ENCODE measurements at places on chromosomes 5 and 9.

DNA sequence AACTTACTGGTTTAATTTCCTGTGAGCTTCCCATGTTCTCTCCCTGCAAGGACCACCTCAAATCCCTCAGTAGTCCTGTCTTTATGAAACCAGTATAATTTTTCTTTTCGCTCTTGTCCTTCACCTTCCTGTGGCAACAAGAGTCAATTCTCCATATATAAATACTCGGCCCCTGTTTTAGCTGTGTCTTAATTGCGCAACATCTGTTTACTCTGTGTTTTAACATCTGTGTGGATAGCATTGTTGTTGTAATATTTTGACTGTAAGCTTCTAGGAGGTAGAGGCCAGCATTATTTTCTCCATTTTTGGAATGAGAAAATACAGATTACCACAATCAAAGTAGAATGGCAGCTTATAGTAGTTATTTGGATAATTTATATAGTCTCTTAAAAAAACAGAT lies 30.2 kb upstream of the CDKN2B start:
- no peak for DNase-seq

DNA sequence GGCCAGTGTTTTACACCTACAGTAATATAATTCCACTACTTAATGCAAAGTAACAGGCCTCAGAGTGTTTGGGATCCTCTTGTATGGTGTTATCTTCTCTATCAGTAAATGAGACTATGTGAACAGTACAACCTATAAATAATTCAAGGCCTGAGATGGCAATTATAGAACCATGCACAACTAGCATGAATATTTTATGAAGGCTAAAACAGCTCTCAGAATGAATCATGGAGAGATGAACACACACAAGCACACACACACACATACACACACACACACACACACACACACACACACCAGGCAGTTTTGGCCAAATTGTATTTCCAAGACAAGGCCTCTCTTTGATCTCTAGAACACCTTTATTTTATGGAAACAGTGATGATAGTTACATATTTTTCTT lies 224.9 kb downstream of the EBF1 start:
- no peak for DNase-seq

DNA sequence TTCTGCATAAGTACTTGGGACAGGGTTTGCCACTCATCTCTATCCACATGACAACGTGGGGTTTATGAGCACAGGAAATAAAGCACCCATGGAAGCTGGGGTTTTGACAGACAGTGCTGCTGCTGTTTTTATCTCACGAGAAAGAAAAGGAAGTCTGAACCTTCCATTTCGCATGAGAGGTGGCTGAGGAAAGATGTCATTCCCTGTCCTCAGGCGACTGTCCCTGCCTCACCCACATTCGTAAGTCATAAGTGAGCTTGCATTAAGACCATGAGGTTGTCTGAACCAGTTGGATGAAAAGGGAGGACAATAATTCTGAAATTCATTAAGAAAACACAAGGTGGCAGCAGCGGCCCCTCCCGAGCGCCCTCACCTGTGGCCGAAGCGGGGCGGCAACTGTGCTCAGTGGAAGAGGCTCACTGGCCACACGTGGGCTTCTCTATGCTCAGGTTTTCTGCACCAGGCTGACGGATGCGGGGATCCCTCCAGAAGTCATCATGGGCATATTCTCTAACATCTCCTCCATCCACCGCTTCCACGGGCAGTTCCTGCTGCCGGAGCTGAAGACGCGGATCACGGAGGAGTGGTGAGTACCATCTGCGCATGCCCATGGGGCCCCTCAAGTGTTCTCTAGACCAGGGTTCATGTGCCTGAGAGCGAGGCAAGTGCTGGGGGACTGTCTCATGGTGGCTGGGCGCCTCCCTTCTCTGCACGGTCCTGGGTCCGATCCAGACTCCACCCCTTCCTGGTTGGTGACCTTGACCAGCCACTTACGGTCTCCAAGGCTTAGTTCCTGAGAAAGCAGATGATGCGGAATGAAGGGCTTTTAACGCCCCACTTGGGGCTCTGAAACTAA lies 54.7 kb upstream of the SUSD3 start:
- DNase-seq: peak; percentile 64

DNA sequence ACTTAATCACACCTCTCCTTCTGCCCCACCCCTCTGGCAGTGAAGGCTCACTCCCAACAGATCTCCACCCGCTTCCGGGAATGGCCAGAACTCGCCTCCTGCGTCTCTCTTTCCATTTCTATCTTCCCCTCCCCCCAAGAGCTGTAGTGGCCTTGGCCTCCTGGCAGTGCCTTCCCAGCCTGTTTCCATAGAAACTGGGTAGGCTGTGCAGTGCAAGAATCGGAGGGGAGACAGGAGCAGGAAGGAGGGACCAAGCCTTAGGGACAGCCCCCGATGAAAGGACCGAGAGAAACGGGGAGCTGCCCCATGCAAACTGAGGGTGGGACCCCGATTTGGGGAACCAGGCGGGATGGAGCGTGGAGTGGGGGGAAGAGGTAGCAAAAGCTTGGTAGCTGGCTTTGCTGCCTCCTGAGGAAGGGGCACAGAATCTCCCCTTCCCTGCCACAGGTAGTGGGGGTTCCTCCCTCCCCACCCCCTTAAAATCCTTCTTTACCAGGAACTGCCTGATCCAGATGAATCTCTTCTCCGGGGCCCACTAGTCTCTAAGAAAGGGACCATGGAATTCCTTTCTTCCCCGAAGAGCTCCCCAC lies 4.5 kb upstream of the PCDH1 start:
- no peak for DNase-seq

DNA sequence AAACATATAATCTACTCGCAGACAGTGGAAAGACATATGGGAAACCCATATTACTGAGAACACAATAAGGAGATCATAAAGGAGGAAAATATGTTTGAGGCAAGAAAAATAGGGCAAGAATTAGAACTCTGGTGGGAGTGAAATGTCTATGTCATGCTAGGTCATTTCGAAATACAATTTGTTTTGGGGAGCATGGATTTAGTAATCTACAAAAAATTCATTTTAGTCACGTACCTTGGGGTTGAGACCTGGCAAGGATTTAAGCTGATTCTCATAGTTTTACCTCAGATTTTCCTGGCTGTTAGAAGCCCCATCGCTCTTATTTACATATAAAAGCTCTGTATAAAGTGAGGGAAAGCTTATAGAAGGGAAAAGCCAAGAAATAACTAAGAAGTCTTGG lies 11.5 kb upstream of the CSNK1G3 start:
- DNase-seq: no peak

DNA sequence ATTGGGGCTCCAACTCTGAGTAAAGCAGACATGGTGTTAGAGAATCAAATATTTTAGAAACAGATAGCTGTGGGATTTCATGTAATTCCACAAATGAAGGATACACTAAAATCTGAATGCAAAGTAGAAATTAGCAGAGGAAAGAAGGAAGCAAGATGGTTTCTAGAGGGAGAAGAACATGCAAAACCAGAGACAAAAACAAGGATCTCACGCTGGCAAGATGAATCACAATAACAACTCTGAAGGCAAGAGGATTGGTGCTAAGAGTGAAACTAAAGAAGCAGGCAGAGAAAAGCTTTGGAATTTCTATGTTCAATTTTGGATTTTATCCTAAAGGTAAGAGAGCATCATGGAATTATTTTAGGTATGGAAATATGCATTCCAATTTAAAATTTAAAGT lies 857.2 kb upstream of the COX7C start:
- no peak for DNase-seq

DNA sequence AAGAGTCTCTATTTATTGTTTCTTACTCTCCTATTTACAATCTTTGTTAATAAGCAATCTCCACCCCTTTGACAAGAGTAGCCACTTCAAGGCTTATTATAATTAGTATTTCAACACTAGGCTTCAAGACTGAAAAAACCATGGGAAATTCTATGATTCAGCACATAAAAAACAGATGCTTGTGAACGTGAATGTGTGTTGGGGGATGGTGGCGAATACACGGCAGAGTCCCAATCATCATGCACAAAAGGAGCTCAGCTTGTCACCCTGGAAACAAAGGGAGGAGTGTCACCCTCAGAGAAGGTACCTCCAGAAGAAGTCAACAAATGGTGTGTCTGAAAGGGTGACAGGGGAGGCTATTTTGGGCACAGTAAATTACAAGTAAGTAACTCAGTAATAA lies 157.2 kb upstream of the RETREG1 start:
- DNase-seq: no peak

DNA sequence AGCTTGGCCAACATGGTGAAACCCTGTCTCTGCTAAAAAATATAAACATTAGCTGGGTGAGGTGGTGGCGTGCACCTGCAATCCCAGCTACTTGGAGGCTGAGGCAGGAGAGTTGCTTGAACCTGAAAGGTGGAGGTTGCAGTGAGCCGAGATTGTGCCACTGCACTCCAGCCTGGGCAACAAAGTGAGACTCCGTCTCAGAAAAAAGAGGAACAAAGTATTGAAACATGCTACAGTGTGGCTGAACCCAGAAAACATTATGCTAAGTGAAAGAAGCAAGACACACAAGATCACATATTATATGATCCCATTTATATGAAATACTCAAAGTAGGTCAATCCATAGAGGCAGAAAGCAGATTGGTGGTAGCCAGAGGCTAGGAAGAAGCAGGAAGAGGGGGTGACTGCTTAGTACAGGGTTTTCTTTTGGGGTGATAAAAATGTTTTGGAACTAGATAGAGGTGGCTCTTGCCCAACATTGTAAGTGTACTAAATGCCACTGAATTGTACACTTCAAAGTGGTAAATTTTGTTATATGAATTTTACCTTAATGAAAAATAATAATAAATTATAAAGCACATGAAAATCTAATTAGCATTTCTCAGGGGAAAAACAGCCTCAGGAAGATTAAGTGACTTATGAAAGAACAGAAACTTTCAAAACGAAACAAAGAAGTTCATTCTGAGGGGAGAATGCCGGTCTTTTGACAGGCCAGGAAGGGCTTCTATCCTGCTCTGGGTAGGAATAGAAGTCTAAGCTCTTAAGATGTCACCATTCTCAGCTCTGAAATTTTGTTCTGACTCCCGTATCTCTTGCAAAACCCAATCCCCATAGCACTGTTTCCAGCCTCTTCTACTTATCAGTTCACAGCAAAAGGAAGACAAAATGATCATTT lies 161.1 kb upstream of the TBCA start:
- DNase-seq: no peak

DNA sequence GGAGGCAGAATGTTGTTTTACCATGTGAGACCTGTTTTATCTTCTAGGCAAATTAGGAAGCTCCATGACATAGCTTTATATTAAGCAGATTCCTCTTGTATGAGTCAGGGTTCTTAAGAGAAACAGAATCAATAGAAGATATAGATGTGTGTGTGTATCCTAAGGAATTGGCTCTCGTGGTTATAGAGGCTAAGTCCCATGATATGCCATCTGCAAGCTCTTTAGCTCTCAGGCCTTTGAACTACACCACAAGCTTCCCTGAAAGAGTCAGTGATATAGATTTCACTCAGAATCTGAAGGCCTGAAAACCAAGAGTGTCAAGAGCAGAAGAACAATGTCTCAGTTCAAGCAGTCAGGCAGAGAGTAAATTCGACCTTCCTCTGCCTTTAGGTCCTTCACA lies 365.8 kb upstream of the ZNF608 start:
- no peak for DNase-seq

DNA sequence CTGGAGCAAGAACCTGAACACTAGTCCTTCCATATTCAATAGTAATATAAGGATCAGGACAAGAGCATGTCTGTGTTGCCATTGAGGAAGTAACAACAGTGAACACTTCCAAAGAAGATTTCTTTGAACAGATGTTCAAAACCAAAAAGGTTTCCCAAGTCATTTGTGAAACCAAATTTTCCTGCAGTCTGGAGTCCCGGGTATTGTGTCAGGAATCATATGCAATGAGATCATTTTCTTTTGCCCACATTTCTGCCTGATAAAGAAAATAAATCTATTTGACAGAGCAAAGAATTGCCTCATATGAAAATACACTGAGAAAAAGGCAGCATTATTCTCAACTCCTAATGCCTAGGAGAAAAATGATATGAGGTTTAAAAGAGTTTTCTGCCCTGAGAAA lies 151.7 kb downstream of the SNX18 start:
- DNase-seq: no peak

- DNase-seq: no peak
Observed at GRCh38 chr5:39102684-39103155, 28.5 kb upstream of the RICTOR start.

GRCh38 chr5:110899566-110900412 lies 161.0 kb downstream of the SLC25A46 start:
- no peak for DNase-seq

GRCh38 chr9:111914749-111915424 lies 18.3 kb downstream of the UGCG start:
- no peak for DNase-seq

DNA sequence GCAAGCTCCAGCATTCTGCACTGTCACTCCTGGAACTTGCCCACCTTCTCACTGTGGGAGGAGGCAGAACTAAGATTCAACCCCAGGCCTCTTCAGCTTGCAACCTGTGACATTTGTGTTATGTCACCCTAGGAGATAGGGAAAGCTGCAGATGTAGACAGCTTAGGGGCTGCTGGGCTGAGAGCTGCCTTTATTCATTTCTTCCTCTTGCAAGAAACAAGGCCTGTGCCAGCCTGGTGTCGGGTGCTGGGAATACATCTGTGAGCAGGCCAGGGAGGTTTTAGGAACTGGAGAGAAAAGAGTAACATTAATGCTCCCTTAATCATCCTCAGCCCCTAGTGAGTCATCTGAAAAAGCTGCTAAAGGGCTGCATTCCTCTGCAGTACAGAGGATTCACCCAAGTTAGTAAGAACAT lies 101.8 kb downstream of the FGF18 start:
- DNase-seq: no peak

DNA sequence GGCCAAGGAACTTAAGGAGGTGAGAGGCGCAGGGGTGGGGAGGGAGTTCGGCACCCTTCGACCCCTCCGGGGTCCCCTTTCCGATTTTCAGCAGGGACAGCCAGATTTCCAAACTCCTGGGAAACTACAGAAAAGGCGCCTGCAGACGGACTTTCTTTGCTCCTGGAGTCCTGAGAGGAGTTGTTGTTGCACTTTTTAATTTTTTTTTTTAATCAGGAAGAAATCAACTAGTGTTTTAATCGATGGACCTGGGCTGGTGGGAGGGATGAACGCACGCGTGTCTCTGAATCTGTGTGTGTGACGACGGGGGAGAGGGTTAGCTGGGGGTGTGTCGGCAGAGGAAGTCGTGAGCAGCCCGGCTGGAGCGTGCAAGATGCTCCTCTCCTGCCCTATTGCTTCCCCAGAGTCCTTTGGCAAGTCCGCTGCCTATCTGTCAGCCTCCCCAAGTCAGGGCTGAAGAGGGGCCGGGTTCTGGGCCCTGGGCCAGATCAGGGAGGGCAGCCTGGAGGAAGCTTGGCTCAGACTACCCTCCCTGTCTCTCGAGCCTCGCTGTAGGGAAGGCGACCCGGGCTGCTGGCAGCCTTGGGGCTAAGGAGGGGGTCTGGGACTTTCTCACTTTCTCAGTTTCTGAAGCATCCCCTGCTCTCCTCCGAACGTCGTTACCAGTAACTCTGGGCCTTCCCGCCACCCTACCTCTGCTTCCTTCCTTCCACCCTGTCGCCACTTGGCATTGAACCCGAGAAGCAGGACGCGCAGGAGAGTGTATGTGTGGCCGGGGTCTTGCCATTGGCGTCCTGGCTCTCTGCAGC lies 731 bp downstream of the PRR16 start:
- DNase-seq: peak; percentile 36

- DNase-seq: no peak
Observed at GRCh38 chr9:22131817-22132216, 122.7 kb upstream of the CDKN2B start.

- DNase-seq: no peak
Observed at GRCh38 chr5:32869216-32869615, 158.1 kb downstream of the NPR3 start.

- DNase-seq: no peak
Observed at GRCh38 chr5:143695941-143696340, 116.0 kb upstream of the HMHB1 start.

- DNase-seq: no peak
Observed at GRCh38 chr5:15518786-15519185, 18.8 kb downstream of the FBXL7 start.
